Right lobe of liver (tissue), 6 donors: ENCODE measurements at places on chromosomes 4 and X. TPM values are rescaled to one million over a fixed set of nuclear protein-coding genes. Genes with fewer than 3 reads are reported as not detected.

DNA sequence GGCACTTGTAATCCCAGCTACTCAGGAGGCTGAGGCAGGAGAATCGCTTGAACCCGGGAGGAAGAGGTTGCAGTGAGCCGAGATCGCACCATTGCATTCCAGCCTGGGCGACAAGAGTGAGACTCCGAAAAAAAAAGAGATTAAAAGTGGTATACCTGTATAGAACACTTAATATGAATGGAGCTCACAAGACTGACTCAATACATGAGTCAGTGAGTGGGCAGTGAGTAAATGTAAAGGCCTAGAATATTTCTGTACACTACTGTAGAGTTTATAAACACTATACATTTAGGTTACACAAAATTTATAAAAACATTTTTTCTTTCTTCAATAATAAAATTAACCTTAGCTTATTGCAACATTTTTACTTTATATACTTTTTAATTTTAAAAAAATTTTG, 93.8 kb downstream of the CENPC start:
- H3K36me3 ChIP-seq, result no peaks in the 10 kb centered on the region
- no peak overlapping the region for H3K4me3 ChIP-seq
- no peaks in the 10 kb centered on the region for H3K27me3 ChIP-seq
- DNase-seq, result no peak

DNA sequence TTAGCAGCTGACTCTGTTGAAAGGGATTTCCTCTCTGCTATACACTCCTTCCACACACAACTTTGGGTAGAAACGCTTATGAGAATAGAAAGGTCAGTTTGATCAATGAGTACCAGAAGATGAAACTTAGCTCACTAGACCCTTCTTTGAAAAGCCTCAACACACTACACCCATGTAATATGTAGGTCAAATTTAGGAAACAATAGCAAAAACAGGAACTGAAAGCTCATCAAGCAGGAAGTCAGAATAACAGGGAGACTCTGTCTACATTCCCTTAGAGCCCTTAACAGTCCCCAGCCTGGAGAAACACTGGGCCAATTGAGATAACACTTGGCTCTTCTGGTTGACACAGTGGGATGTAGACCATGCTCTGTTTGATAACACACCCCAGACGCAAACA, 30.7 kb downstream of the SRPX2 start:
- no peak overlapping the region for H3K4me3 ChIP-seq
- no peaks in the 10 kb centered on the region for H3K27me3 ChIP-seq
- H3K4me1 ChIP-seq, result no peaks in the 10 kb centered on the region
- H3K36me3 ChIP-seq, result no peaks in the 10 kb centered on the region

DNA sequence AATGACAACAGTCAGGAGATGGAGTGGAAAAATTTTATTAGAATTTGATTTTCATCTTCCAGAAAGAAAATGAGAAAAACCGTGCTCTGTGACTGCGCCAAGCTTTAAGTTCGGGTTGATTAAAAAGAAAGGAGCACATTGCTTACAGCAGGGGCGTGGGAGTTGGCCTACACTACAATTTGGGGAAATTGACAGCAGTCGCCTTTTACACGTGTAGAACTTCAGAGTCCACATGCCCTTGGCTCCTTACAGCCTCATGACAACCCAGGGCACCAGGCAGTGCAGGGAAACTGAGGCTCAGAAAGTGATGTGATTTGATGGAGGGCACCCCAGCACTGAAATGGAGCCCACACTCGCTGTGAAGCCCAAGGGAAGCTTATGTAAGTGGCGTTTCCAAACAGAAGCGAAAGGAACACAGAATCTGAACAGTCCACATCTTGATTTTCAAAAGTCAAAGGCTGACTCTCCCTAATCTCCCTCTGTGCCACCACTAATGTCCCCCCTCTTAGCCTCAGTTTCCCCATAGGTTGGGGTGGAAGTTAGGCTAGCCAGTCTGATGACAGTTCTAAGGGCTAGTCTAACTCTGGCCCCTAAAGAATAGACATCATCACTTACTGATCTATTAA, 5.5 kb downstream of the PPP2R2C start:
- H3K27ac ChIP-seq, result no peak overlapping the region
- no peaks in the 10 kb centered on the region for H3K36me3 ChIP-seq
- peak; percentile 18 for DNase-seq
- no peaks in the 10 kb centered on the region for H3K4me1 ChIP-seq
- no peaks in the 10 kb centered on the region for H3K27me3 ChIP-seq

Gene NAT8L
- total RNA-seq, result not detected

Gene TBX22
- total RNA-seq, result not detected

Gene TACR3
- total RNA-seq, result not detected

DNA sequence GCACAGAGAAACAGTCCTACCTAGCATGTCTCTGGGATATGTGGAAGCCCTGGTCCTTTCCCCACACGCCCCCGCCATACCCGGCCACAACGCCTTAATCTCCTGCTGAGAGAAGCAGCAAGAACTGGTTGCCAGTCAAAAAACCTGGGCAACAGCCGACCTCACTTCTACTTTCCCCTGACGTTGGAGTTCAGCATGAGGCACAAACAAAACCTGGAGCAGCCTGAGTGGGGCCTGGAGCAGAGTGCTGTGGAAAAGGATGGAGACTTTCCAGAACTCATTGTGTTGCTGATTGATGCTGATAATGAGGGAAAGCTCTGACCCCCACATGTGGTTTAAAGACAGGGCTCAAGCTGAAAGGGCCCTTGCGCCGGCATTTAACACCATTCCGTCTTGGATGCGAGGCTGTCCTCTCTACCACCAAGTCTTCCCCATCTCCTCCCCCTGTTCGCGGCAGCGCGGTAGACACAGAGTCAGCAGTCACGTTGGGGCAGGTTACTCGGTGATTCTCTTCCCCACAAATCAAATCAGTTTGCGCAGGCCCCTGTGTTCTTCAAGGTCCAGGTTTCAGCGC, 666 bp downstream of the CCDC158 start:
- no peaks in the 10 kb centered on the region for H3K36me3 ChIP-seq
- DNase-seq, result no peak
- H3K27me3 ChIP-seq, result no peaks in the 10 kb centered on the region
- H3K27ac ChIP-seq, result peak overlapping the region; percentile 13

GRCh38 chrX:125205133-125205917, 114.3 kb upstream of the TEX13C start:
- peak overlapping the region; percentile 37 for H3K4me3 ChIP-seq
- H3K36me3 ChIP-seq, result no peaks in the 10 kb centered on the region
- no peaks in the 10 kb centered on the region for H3K27me3 ChIP-seq
- no peak overlapping the region for H3K27ac ChIP-seq
- peak; percentile 82 for DNase-seq

- no peaks in the 10 kb centered on the region for H3K27me3 ChIP-seq
- H3K4me1 ChIP-seq, result no peaks in the 10 kb centered on the region
- H3K36me3 ChIP-seq, result no peaks in the 10 kb centered on the region
- no peak overlapping the region for H3K4me3 ChIP-seq
These were observed 17.8 kb upstream of the ZNF827 start for GRCh38 chr4:145956288-145956890.

GRCh38 chr4:185867770-185868169, 55.8 kb upstream of the SORBS2 start:
- H3K27me3 ChIP-seq, result no peaks in the 10 kb centered on the region
- H3K36me3 ChIP-seq, result no peaks in the 10 kb centered on the region
- no peak for DNase-seq
- H3K4me1 ChIP-seq, result no peaks in the 10 kb centered on the region

GRCh38 chrX:151974336-151975227, at the start of gene GABRE:
GABRE (minus strand) TSS chrX:151974676; CDS start chrX:151974625, 51 bp downstream.
- H3K27ac ChIP-seq, result no peak within 1 kb of the TSS
- DNase-seq, result peak; percentile 45
- H3K4me1 ChIP-seq, result no peaks in the 10 kb centered on the region
- H3K27me3 ChIP-seq, result no peaks in the 10 kb centered on the region
- no peaks in the 10 kb centered on the region for H3K36me3 ChIP-seq
- peak within 1 kb of the TSS; percentile 21 for H3K4me3 ChIP-seq

DNA sequence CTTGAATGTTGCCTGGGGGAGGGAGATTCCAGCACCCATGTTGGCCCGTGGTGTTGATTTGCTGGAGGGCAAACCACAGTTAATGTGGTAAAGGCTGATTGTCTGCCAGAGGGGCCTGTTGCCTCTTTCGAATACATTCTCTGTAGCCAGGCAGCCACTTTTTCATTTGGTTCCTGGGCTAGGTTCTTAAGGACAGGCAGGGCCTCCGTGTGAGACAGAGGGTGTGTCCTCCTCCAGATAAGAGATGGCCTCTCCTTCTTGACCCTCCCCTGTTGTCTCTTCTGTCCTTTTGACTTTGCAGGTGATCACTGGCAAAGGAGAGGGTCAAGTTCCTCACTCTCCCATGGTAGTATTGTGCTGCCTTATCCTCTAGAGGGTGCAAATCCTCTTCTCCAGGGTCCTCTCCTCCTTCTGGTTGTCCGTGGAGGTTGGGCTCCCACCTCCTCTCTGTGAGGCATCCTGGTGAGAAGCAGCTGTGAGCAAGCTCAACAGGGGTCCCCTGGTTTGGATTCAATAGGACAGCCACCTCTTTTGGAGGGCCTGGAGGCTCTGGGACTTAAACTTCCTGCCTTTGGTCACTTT, 44.9 kb downstream of the ZNF182 start:
- H3K36me3 ChIP-seq, result no peaks in the 10 kb centered on the region
- H3K27ac ChIP-seq, result no peak overlapping the region
- no peak for DNase-seq
- H3K4me1 ChIP-seq, result no peaks in the 10 kb centered on the region
- no peak overlapping the region for H3K4me3 ChIP-seq
- H3K27me3 ChIP-seq, result no peaks in the 10 kb centered on the region

DNA sequence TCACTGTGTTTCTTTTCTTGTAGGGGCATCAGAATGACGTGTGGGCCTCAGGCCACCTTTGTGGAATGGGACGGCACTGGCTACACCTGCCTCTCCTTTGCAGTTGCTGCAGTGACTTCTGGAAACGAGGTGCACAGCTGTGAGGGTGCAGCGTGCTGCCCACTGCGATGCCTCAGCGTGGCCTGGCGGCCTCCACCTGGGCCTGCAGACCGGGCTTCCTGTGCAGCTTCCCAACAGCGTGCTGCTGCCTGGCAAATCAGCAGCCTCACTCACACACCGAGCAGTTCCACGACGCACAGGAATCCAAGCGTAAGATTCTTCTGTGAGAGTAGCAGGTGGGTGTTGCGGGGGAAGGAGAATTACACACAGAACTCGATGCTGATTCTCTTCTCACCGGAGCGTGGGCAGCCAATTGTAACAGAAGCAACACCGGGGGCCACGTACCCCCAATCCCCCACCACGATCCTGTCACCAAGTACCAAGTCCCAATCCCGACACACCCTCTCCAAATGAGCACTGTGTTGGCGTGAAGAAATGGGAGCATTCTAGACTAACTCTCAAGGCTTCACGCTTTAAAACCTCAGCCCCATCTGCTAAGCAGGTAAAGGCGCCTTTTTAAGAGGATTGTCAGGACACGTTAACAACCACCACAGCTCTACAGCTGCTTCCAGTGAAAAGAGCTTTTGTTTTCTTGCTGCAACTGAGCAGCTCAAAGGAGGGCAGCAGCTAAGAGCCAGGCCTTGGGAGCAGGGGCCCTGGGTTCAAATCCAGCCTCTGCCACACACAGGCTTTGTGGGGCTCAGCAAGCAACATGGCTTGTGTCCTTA, 16.9 kb downstream of the WDR1 start:
- H3K4me1 ChIP-seq, result no peaks in the 10 kb centered on the region
- no peak overlapping the region for H3K4me3 ChIP-seq
- no peaks in the 10 kb centered on the region for H3K27me3 ChIP-seq
- no peak for DNase-seq

DNA sequence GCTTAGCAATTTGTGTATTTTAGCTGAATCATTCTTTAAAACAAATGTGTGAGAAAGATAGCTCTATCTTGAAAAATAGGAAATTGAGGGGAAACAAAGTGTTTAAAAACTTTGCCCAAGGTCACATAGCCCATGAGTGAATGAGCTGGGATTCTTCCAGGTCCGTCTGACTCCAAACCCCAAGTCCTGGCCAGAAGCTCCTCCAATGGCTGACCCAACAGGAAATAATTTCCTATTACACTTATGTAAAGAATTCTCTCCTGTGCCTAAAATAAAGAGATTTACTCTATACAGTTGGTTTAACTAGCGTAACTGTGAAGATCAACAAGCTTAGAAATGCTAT, 287.6 kb downstream of the ARHGAP24 start:
- H3K4me1 ChIP-seq, result no peaks in the 10 kb centered on the region
- no peak overlapping the region for H3K27ac ChIP-seq
- no peaks in the 10 kb centered on the region for H3K36me3 ChIP-seq
- H3K4me3 ChIP-seq, result no peak overlapping the region
- no peak for DNase-seq
- H3K27me3 ChIP-seq, result no peaks in the 10 kb centered on the region

Gene FREM3
- not detected for total RNA-seq

Gene RAB39B
- 0.05 TPM for total RNA-seq

GRCh38 chr4:40687676-40688389, 58.2 kb upstream of the RBM47 start:
- H3K27ac ChIP-seq, result no peak overlapping the region
- H3K4me3 ChIP-seq, result no peak overlapping the region

GRCh38 chr4:163618845-163619244, 124.4 kb downstream of the TMA16 start:
- H3K27me3 ChIP-seq, result no peaks in the 10 kb centered on the region
- no peak overlapping the region for H3K27ac ChIP-seq
- no peaks in the 10 kb centered on the region for H3K36me3 ChIP-seq
- DNase-seq, result no peak
- H3K4me3 ChIP-seq, result no peak overlapping the region
- no peaks in the 10 kb centered on the region for H3K4me1 ChIP-seq

GRCh38 chr4:99685234-99685633, 27.6 kb upstream of the C4orf54 start:
- no peaks in the 10 kb centered on the region for H3K27me3 ChIP-seq
- peak; percentile 59 for DNase-seq
- no peaks in the 10 kb centered on the region for H3K36me3 ChIP-seq
- H3K4me3 ChIP-seq, result no peak overlapping the region
- no peaks in the 10 kb centered on the region for H3K4me1 ChIP-seq

DNA sequence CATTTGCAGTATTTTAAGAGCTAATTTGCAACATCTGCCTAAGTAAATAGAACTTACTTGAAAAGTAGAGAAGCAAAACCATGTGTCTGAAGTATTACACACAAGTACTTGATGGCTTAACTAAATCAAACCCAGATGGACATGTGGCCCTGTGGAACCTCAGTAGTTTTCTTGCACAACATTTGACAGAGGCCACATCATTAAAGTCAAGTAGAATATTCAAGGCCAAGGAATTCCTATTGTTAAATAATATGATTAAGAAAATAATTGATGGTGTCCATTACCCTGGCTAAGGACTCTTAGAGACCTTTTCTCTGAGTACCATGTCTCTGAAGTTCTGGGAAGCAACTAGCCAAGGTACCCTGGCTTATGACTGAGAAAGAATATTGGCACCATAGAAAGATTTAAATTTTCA, 135.4 kb upstream of the OTUD4 start:
- no peak overlapping the region for H3K27ac ChIP-seq
- H3K4me1 ChIP-seq, result no peaks in the 10 kb centered on the region
- no peaks in the 10 kb centered on the region for H3K27me3 ChIP-seq
- no peak overlapping the region for H3K4me3 ChIP-seq
